Gastroesophageal sphincter (tissue), 4 donors: ENCODE measurements at places on chromosomes 16 and 17. TPM values are rescaled to one million over a fixed set of nuclear protein-coding genes. Genes with fewer than 3 reads are reported as not detected.

TBC1D28 gene
- not detected for total RNA-seq

- peak; percentile 47 for ATAC-seq
These were observed 389 bp downstream of the DUS1L start for GRCh38 chr17:82065193-82065637.

DNA sequence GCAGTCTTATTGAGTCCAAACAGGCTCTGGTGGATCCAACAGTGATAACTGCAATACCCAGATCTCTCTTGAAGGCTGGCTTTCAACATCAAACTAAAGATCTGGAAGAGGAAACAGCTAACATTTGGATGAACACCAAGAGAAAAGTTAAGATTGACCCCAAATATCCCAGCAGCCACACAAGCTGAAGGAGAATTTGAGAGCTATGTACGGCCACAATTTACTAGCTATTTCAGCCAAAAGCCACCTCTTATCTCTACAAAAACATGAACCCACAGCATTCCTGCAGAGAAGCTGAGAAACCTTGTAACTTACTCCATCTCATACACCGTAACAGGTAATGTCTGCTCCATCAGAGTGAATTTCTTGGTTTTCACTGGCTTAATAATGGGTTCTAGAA is 14.3 kb downstream of the EFTUD2 start:
- ATAC-seq, result no peak

ICAM2 gene
- total RNA-seq, result 71.1 TPM

DNA sequence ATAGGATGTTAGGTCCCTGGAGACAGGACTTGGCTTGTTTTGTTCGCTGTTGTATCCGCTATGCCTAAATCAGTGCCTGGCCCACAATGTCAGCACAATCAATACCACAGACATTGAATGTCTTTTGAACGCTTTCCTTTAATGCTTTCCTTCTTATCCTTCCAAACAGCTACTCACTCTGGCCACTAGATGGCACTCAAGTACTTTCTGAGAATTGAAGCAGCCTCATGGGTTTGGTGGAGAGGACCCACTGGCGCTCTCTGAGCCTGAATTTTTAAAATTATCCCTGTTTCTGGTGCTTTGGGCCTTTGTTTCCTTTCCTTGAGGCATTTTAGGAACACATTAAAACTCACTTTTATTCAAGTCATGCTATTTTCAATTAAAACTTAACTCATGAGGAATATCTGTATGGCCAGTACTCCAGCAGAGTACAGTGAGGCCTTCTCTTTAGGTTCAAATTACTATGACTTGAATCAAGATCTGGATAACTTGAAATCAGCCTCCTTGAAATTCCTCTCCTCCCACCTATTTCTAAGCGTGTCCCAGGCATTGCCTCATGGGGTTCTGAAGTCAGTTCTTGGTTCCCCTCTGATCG is 3.2 kb upstream of the NLRP1 start:
- no peak for ATAC-seq

DNA sequence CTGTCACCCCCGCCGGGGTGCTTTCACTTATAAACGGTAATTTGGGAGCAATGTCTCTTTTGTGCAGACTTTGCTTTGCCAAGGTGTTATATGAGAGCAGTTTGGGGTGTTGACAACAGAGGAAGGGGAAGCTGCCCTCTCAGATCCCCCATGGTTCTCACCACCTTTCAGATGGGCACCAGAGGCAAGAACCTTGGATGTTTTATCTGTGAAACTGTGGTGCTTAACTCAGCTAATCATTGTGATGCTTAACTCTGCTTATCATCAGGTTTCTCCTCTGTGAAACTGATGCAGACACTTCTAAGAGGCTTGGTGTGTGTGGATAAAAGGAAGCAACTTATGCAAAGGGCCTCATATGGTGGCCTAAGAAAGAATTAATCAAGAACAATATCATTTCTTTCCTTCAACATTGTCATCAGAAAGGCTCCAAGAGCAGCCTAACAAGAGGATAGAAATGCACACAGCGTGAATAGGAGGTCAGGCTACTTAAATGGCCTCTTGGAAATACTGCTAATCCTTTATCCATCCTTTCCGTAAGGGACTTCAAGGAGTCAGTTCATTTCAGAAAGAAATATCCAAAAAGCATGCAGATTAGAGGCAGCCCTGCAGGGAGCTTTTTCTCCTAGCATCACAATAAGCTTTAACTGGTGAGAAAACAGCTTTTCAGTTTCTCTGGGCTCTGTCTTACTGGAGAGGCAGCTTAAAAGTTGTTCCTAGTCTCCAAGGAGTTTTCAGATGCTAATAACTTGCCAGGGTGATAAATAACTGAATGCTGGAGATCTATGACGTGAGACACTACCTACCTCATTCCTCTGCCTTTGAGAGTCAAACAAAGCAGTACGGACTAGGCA is 55.1 kb upstream of the CLEC3A start:
- ATAC-seq, result no peak

GRCh38 chr16:1379304-1380076 is 27.8 kb downstream of the GNPTG start:
- peak; percentile 75 for ATAC-seq

DNA sequence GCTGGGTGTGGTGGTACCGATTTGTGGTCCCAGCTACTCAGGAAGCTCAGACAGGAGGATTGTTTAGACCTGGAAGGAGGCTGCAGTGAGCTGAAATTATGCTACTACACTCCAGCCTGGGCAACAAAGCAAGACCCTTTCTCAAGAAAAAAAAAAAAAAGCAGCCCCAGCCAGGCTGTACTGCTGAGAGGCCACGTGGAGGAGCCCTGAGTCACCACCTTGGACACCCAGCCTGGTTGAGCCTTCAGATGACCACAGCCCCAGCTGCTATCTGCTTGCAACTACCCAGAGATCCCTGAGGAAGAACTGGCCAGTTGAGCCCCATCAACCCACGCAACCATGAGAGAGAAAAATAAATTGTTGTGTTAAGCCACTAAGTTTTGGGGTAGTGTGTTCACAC is 23.6 kb upstream of the GPRC5C start:
- no peak for ATAC-seq

- no peak for ATAC-seq
These were observed 74.2 kb downstream of the CRISPLD2 start for GRCh38 chr16:84893849-84894599.

GRCh38 chr17:76051561-76051960 is 20.8 kb downstream of the SRP68 start:
- ATAC-seq, result no peak
